Glutamatergic neuron (in vitro differentiated cells): ENCODE measurements at places on chromosomes 7 and 10.

DNA sequence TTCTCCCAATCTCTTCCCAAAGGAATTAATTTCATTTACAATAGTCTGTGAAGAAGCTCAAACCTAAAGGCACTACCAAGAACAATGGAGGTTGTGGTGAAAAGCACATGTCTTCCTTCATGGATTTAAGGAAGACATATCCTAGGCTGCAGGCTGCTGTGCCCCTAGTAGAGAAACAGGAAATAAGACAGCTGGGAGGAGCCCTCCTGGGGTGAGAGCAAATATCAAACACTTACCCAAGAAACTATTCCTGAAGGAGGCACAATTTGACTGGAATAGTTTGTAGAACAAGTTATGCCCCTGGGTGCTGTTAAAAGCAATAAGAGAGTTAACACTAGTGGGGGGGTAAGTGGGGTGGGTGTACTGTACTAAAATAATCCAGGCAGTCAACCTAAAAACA, 30.1 kb downstream of the PDZD8 start:
- no peak for DNase-seq
- peaks cover 6% of the 10 kb centered on the region for H3K4me1 ChIP-seq
- no peak overlapping the region for H3K4me3 ChIP-seq
- no peaks in the 10 kb centered on the region for H3K27me3 ChIP-seq
- no peak overlapping the region for H3K27ac ChIP-seq

DNA sequence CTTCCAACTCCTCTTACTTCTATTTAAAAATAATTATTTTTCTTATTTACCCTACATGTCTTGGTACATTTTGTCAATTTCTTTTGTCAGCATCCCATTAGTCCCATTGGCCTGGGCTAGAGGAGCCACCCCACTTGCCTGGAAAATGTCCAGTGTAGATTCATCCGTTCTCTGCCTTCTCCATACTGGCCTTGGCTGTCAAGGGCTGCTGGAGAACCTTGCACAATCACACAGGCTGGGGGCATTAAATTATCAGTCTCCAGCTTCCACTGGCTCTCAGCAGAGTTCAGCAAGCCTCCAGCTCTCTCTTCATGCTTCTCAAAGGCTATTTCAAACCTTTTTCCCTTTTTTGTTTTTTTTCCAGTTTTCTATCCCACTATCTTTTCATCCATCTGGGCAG, 13.8 kb upstream of the ZCCHC24 start:
- H3K36me3 ChIP-seq = no peaks in the 10 kb centered on the region
- H3K4me1 ChIP-seq = no peaks in the 10 kb centered on the region
- H3K27me3 ChIP-seq = no peaks in the 10 kb centered on the region

DNA sequence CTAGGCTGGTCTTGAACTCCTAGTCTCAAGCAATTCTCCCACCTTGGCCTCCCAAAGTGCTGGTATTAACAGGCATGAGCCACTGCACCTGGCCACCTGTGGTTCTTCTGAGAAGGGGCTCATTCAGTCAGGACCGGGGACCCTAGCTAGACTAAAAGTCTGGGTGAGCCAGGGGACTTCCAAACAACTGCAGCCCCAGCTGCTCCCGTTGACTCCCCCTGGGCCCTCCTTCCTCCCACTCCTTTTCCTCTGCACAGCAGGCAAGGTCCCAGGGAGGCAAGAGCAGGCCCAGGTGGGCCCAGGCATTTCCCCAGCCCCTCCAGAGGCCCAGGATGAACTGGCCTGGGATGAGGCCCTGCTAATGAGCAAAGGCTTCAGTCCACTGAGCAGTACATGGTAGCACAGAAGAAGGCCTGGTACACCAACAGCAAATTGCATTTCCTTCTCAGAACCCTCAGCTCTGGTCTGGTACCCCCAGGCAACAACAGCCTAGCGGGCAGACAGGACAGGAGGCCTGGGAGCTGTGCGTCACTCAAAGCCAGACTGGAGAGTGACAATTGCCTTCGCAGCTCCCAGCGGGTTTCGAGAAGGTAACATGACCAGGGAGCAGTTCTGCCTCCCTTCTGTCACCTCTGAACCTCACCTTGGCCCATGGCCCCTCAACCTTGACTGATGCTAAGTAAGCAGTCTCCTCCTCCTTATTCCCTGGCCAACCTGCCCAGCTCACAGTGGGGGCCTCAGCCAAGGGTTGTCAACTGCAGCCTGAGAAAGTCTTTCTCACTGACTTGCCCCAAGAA, 30.7 kb upstream of the HSPA12A start:
- H3K27me3 ChIP-seq = peaks cover 9% of the 10 kb centered on the region
- no peak overlapping the region for H3K27ac ChIP-seq
- H3K4me3 ChIP-seq = no peak overlapping the region
- peaks cover 7% of the 10 kb centered on the region for H3K36me3 ChIP-seq

DNA sequence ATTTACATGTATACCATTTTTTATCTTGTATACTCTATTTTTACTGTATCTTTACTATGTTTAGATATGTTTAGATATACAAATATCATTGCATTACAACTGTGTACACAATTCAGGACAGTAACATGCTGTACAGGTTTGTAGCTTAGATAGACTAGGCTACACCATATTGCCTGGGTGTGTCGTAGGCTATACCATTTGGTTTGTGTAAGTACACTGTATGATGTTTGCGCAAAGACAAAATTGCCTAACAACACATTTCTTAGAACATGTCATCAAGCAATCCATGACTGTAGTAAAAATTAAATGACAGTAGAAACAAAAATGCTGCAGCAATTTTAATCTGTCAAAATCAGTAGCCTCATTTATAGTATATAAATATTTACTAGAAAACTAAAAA, 812.2 kb downstream of the GRM8 start:
- H3K27ac ChIP-seq = no peak overlapping the region
- peaks cover 2% of the 10 kb centered on the region for H3K27me3 ChIP-seq
- peaks cover 17% of the 10 kb centered on the region for H3K4me1 ChIP-seq
- H3K4me3 ChIP-seq = no peak overlapping the region
- no peak for DNase-seq
- H3K36me3 ChIP-seq = no peaks in the 10 kb centered on the region

- H3K4me3 ChIP-seq = no peak overlapping the region
- H3K27me3 ChIP-seq = peaks cover 5% of the 10 kb centered on the region
- peak overlapping the region; percentile 42 for H3K27ac ChIP-seq
- peaks cover 20% of the 10 kb centered on the region for H3K4me1 ChIP-seq
These were observed 23.3 kb upstream of the INPP5F start for GRCh38 chr10:119702583-119702982.

DNA sequence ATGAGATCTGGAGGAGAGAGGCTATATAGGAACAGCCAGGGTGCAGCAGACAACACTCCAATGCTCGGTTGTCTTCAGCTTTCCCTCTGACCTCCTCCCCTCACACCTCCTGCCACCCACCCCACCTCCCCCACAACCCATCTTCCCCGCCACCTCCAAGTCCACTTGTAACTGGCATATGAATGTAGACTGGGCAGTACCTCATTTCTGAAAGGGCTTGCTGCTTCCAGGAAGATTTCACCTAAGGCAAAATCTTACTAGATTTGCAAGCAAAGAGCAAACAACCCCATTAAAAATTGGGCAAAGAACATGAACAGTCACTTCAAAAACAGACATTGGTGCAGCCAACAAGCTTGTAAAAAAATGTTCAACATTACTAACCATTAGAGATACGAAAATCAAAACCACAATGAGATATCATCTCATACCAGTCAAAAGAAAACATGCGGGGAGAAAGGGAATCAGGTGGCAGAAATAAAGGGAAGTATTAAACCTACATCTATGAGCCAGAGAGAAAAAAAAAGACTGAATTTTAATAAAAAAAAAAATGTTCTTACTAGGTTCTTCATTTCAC, 164.6 kb upstream of the C1GALT1 start:
- no peaks in the 10 kb centered on the region for H3K27me3 ChIP-seq
- H3K4me1 ChIP-seq = no peaks in the 10 kb centered on the region
- H3K27ac ChIP-seq = no peak overlapping the region
- H3K4me3 ChIP-seq = no peak overlapping the region
- no peaks in the 10 kb centered on the region for H3K36me3 ChIP-seq

DNA sequence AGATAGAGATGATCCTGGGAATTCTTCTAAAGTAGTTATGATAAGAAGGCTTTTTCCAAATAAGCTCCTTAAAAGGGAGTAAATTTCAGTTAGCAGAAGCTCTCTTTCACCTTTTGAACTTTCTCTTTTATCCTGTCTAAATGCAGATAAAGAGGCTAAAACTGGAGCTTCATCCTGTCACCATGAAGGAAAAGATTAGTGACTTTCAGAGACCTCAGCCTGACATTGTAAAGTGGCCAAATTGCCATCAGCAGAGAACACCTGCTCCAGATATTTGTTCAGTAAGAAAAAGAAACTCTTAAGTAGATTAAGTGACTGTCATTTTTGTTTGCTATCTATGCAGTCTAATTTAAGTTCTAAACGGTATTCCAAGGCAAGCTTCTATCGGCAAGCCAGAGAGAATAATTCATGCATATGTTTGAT, 18.3 kb downstream of the VWDE start:
- H3K36me3 ChIP-seq = no peaks in the 10 kb centered on the region
- H3K27me3 ChIP-seq = peaks cover 5% of the 10 kb centered on the region
- peaks cover 35% of the 10 kb centered on the region for H3K4me1 ChIP-seq
- peak overlapping the region; percentile 99 for H3K27ac ChIP-seq

- no peak overlapping the region for H3K27ac ChIP-seq
- H3K4me1 ChIP-seq = peaks cover 1% of the 10 kb centered on the region
- DNase-seq = no peak
- H3K27me3 ChIP-seq = no peaks in the 10 kb centered on the region
- no peak overlapping the region for H3K4me3 ChIP-seq
- peaks cover 7% of the 10 kb centered on the region for H3K36me3 ChIP-seq
These were observed 160.9 kb upstream of the FZD1 start for GRCh38 chr7:91103363-91103762.
